ENCODE measurements at places on chromosomes 12 and 14.
A peak's percentile ranks its signal among the peaks of the same experiment; 100 is the strongest.

DNA sequence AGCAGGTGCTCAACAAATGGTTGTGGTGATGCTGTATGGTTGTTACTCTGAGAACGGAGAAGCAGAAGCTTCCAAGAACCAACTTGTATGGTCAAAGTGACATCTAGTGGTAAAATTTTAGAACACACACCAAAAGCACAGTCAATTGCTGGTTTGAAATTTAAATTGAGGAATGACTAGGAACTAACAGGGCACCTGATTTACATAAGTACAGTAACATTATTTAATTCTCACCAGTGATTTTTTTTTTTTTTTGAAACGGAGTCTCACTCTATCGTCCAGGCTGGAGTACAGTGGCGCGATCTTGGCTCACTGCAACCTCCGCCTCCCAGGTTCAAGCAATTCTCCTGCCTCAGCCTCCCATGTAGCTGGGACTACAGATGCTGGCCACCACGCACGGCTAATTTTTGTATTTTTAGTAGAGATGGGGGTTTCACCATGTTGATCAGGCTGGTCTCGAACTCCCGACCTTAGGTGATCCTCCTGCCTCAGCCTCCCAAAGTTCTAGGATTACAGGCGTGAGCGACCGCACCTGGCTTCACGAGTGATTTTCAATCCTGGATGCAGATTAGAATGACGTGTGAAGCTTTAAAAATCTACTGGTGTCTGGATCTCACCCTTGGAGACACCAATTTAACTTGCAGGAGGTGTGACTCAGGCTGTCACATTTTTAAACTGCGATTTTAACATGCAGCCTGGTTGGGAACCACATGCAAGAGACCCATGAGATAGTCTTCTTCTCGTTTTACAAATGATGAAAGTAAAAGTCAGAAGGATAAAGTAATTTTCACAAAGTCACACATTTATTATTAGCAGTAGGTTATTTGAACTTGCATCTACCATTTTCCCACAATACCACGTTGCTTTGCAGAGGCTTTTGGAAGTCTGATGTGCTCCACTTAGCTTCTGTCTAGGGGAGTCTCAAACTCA lies 14.1 kb upstream of the NUMB start:
- peak; percentile 60 for DNase-seq

DNA sequence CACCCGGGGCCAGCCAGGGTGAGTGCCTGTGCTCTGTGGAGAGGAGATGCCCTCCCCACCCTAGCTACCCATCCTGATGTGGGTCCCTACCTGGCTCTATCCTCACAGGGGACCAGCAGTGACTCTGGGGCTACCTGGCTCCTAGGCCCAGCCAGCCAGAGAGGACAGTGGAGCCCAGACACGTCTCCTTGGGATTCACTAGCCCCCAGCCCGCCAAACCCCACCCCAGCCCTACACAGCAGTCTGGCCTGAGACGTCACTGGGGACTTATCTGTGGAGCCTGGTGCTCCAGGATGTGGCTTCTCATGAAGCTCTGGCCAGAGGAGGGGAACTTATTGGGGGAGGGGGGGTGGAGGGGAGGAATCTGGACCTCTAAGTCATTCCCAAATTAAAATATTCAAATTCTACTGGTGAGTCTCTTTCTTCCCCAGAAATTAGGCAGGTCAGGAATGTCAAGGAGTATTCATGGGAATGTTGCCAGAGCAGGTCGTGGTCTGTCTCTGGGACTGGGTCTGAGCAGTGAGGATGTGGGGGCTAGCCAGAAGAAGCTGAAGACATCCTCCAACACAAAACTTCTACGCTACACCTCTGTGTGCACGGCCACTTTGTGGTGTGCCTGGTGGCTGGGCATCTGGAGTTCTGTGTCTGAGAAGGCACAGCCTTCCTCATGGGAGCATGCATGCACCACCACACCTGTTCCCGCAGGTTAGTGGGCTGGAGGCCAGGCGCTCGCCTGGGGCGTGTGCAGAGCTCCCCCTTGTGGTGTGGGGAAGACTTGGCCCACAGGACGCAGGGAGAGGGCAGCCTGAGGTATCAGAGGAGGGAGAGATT lies 2.7 kb downstream of the CMTM5 start:
- DNase-seq, result peak; percentile 4

DNA sequence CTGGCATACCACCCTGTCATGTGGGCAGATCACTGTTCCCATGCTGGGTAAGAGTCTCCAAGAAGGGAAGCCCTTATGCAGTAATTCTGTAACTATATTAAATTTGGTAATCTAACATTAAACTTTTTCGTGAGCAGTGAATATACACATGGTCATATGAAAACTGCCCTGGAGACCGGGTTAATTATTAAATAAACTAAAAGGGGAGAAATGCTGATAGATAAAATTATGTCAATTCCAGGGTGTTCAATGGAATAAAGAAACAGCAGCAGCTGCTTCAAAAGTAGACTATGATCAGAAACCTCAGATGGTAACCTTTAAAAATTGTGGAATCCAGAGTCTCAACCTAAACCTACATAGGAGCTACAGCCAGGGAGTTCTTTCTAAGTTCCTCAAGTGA lies 100.0 kb downstream of the PAWR start:
- DNase-seq, result no peak

DNA sequence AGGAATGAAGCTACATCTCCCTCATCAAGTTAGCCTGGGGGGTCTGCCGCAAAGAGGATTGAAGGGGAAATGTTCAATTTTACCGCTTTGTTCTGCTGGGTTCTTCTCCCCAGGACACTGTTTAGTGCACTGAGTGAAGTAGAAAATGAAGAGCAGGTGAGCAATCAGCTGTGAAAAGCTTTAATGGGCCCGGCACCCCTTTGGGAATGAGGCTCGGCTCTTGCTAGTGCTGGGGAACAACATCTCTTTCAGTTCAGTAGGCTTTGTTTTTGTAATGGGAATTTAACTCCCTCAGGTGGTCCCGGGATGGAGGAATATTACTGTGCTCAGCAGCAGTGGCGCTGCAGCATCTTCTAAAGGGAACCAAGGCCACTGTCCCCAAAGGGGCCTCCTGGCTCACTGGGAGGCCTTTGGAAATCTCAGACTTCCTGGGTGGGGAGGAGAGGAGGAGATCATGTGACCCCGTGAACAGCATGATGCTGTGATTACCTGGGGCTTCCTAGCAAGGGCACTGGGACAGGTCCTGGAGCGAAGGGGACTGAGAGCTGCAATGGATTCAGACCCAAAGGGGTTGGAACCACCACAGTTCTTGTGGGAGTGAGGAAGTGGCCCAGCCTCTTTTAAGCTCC lies 85.2 kb upstream of the MAX start:
- no peak for DNase-seq

DNA sequence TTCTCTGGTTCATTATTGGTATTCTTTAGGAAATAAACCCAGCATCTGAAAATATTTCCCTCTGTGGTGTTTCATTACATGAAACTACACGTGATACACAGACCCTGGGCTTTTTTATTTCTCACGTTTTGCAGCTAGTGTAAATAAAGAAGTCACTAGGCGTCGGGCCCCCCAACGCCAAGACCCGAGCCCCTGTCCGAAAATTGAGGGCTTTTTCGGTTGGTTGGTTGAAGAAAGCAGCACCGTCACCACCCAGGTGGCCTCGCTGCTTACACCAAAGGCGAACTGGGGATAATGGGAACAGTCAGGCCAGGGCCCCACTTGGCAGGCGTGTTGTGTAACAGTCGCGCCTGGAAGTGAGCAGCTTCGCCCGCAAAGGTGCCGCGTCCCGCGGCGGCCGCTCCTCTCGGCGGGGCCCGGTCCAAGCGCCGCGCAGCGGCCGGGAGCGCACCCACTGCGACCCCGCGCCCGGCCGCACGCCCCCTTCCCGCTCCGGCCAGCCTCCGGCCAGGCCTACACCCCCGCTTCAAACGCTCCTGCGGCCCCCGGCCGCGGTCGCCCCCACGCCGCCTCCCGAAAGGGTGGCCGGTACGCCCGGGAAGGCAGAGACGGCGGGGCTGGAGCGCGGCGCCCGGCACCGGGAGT lies 1.2 kb downstream of the DUSP16 start:
- no peak for DNase-seq

- no peak for DNase-seq
Observed at GRCh38 chr12:22409377-22410164, 75.1 kb upstream of the ST8SIA1 start.

DNA sequence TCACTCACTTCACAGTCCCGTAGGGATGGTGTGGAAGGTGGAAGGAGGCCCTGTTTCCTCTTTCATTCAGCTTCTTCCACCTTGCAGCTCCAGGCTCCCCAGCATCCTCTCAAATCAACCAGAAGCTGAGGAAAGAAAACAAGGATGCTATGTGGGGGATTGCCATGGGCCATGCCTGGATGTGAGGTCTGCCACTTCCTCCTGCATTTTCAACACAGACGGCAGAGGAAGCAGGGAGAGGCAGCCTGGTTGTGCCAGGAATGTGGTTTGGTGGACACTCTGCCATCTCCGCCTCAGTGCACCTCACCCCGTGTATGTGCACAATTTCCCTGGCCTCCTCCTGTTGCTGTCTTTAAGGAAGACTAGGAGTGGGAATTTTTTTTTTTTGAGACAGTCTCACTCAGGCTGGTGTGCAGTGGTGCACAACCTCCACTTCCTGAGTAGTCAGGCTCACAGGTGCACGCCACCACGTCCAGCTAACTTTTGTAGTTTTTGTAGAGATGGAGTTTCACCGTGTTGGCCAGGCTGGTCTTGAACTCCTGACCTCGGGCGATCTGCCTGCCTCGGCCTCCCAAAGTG lies 99.2 kb downstream of the SLC15A4 start:
- DNase-seq, result no peak

DNA sequence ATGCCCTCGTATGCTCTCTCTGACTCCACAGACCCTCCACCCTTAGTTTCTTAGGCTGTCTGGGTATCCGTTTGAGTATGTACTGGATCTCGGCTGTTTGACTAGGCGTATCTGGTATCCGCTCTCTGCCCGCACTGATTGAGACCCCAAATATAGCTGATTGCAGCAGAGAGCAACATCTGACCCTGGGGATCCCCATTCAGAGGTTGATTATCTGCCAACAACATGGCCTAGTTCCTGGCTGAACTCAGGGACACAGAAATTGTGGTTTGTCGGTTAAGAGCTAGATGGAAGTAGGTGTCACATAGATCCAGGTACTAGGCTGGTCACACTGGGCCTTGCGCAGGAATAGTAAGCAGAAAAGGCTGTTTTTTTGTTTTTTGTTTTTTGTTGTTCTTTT lies 359.9 kb downstream of the FUT8 start:
- DNase-seq, result no peak

DNA sequence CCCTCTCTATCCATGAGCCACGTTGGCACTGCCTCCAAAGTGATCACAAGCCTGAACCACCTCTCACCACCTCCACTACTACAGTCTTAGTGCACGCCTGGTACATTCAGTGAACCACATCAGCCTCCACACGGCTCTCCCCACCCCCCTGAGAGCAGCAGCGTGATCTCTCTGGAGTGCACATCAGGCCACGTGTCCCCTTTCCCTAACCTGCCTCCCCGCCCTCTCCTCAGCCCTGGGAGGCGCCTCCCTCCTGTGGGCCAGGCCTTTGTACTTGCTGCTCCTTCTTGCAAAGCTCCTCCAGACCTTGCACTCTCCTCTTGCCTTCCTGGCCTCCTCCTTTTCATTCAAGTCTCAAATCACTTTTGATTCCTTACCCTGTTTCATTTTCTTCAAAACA lies 49.8 kb downstream of the SLC6A12 start:
- DNase-seq, result no peak

- no peak for DNase-seq
Observed at GRCh38 chr12:98770230-98770629, 125.1 kb downstream of the APAF1 start.

- no peak for DNase-seq
Observed at GRCh38 chr12:11542599-11542998, 106.9 kb upstream of the ETV6 start.

All from GM12864 (cell line).